Kidney epithelial cell (primary cell): ENCODE measurements at places on chromosomes 5 and 9. TPM values are rescaled to one million over a fixed set of nuclear protein-coding genes. Genes with fewer than 3 reads are reported as not detected.

CDKN2A gene
- total RNA-seq, result 1.7 and 3.6 TPM in 2 replicates

ACOT12 gene
- not detected in 2 replicates for total RNA-seq

PTGES gene
- 37.9 and 39.5 TPM in 2 replicates for total RNA-seq

LECT2 gene
- not detected in 2 replicates for total RNA-seq

SHISAL2B gene
- total RNA-seq, result not detected in 2 replicates

PCDHGB3 gene
- 1.3 and 3.6 TPM in 2 replicates for total RNA-seq

NDUFS6 gene
- total RNA-seq, result 69.2 and 74.8 TPM in 2 replicates

C8G gene
- total RNA-seq, result not detected in 2 replicates

FGFR4 gene
- 16.4 and 34.5 TPM in 2 replicates for total RNA-seq

PCDHAC2 gene
- total RNA-seq, result 0.48 and 0.92 TPM in 2 replicates

TMEM215 gene
- not detected in 2 replicates for total RNA-seq

CNTNAP3 gene
- total RNA-seq, result 2.5 and 2.8 TPM in 2 replicates

- no peak for DNase-seq
Observed at GRCh38 chr5:150000990-150001659, 586 bp downstream of the HMGXB3 start.

- no peak for DNase-seq
Observed at GRCh38 chr5:100755435-100755834, 147.6 kb downstream of the ST8SIA4 start.

DNA sequence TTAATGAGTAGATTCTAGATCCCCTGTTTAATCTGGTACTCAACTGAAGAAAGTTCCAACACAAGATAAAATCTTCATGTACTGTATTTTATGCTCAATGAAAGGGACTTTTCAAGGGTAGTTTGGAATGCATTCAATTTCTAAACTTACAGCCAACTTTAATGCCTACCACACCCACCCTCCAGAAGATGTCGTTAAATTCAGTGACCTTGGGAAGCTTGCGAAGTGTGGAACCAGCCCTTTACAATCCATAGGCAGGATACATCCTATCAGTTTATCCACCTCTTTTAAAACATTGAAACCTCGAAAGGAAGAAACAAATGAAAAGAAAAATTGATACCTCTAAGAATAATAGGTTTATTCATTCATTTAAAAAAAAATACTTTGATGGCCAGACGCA, 20.2 kb downstream of the TRPM6 start:
- DNase-seq, result no peak

- no peak for DNase-seq
Observed at GRCh38 chr9:22097707-22098106, 88.6 kb upstream of the CDKN2B start.

- no peak for DNase-seq
Observed at GRCh38 chr5:178298283-178298807, 65.7 kb upstream of the PHYKPL start.

DNA sequence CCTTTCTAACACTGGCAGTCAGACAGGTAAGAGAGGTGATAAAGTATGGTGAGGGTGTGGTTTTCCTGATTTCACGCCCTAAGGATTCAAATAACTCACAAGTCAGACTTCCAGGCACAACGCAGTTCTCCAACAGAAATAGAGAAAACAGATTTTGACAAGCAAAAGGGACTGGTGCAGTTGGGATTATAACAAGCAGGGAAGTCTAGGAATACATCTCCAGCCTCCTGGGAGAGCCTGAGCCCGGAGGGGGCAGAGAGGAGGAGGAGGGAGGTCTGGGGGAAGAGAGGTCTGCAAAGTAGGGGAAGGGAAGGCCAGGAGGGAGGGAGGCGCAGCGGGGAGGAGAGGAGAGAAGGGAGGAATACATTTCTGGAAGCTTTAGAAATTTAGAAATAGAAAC, 1.6 kb downstream of the CMBL start:
- DNase-seq, result no peak

- DNase-seq, result no peak
Observed at GRCh38 chr9:126392662-126393371, 66.2 kb downstream of the MVB12B start.

DNA sequence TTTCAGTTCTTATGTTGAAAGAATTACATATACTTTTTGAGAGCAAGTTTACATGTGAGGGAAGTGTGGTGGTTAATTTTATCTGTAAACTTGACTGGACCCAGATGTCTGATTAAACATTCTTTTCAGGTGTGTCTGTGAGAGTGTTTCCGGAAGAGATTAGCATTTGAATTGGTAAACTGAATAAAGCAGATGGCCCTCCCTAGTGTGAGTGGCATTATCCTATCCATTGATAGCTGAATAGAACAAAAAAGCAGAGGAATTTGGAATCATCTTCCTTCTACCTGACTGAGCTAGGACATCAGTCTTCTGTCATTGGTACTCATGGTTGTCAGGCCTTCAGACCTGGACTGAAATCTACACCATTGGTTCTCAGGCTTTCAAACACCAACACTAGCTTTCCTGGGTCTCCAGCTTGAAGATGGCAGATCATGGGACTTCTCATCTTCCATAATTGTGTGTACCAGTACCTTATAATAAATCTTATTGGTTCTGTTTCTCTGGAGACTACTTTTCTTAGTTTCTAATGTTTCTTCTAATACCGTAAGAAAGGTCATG, 36.6 kb downstream of the NREP start:
- no peak for DNase-seq

DNA sequence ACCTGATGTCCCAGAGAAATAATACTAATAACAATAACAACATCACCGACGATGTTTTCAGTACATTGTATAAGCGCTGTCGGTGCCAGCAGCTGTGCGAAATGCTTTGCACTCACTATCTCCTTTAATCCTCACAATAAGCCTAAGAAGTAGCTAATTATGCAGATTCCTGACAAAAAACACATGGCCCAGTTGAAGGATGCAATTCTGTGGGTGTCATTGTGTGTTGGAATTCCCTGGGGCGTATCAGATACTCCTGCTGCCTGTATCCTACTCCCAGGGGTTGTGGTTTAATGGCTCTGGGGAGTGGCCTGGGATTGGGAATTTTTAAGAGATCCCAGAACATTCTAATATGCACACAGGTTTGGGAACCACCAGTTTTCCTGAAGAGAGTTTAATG, 154.0 kb downstream of the RGS3 start:
- DNase-seq, result no peak

GRCh38 chr5:80184235-80185023, 71.4 kb downstream of the SERINC5 start:
- DNase-seq, result no peak

GRCh38 chr5:6274846-6275543, 103.4 kb downstream of the MED10 start:
- no peak for DNase-seq

DNA sequence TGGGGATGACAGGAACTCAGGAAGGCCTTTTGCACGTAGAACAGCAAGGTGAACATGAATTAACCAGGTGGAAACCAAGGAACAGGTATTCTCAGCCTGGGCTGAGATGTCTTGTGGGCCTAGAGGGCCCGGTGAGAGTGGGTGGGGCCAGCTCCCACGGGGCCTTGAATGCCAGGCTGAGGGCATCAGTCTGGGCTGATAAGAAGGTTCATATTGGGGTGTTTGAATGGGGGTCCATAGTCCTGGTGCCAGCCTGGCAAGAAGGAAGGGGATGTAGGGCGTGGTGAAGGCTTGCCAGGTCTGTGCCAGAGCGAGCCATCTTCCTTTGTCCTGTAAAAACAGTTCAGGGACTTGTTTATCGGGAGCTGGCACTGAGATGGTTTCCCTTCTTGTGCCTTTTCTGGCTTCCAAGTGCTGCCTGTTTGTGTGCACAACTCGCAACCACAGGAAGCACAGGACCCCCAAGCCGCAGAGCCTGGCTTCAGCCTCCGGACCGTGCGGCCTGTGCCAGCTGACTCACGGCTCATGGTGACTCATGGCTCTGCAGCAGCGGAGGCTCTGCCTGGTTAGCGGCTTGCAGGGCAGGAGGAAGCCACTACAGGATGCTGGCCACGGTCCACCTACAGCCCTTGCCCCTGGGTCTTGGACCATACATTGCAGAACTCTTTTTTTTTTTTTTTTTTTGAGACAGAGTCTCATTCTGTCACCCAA, 2.4 kb downstream of the CARD19 start:
- DNase-seq, result peak; percentile 90

DNA sequence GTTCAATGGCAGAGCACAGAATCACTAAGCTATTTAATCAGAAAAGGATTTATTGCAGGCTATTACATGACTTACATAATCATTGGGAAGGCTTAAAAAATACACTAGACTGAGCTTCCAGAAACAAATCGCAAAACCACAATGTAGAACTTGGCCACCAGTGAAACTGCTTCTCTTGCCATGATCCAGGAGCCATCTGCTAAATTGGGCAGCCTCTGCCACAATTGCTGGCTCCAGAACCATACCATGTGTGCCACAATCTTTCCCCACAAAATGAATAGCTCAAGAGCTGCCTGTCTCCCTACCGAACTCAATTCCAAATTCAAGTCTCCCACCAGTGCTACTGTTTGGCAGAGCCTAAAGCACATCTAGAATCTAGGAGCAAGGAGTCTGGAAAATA, 9.8 kb upstream of the ERAP1 start:
- DNase-seq, result no peak

GRCh38 chr5:75325242-75325641, 11.8 kb upstream of the HMGCR start:
- no peak for DNase-seq

- peak; percentile 68 for DNase-seq
Observed at GRCh38 chr5:98454904-98455303, 318.6 kb upstream of the RGMB start.

DNA sequence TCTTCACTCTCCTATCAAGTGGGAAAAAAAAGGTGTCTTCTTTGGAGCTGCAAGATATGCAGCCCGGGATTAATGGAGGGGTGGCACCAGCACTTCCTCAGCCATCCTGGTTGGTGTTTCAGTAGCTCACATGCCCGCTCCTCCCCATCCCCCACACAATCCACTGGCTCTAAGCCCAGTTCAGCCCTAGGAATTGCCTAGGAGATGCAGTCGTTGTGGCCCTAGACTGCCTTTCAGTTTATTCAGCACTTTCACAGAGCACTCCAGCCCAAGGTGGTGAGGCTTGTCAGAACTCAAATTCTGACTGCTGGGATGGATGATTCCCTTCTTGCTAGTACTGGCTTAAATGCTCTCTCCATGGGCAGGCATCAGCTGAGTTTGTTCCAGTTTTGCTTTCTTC, 35.1 kb upstream of the EDIL3 start:
- DNase-seq, result no peak

- DNase-seq, result no peak
Observed at GRCh38 chr5:43140286-43140685, 19.6 kb downstream of the ZNF131 start.

- DNase-seq, result peak; percentile 28
Observed at GRCh38 chr5:114412510-114413171, 50.8 kb downstream of the KCNN2 start.

GRCh38 chr5:54045077-54045792, 265.1 kb downstream of the ARL15 start:
- DNase-seq, result no peak

DNA sequence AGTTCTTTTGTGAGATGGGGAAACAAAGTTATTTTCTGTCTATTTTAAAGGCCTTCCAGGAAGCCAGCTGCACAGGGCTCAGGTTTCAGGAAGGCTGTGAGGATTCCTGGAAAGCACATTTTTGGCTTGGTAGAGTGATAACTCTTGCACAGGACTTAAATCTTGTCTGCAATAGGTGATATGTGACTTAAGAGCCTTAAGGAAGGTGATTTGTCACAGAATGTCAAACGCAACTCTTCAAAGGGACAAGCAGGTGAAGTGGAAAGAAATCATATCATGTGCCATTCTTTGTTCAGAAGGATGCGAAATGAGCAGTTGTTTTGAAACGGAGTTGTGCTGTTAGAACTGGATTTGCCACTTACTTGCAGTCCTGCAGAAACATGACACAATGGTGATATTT, 459.3 kb downstream of the MAT2B start:
- DNase-seq, result no peak

DNA sequence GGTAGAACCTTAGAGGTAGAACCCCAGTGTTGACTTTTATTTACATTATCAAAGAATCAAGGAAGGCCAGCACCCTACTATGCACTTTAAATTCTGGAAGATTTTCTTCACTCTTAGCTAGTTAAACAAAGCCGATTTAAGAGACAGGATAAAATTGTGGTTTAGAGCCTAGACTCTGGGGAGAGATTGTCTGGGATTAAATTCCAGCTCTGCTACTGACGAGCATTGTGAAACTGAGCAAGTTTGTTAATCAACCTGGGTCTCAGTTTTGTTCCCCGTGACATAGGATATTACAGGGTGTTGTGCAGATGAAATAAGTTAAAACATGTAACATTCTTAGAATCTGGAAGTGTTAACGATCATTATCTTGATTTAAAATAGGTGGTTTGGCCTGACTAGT, 83.5 kb downstream of the FEM1C start:
- DNase-seq, result no peak

DNA sequence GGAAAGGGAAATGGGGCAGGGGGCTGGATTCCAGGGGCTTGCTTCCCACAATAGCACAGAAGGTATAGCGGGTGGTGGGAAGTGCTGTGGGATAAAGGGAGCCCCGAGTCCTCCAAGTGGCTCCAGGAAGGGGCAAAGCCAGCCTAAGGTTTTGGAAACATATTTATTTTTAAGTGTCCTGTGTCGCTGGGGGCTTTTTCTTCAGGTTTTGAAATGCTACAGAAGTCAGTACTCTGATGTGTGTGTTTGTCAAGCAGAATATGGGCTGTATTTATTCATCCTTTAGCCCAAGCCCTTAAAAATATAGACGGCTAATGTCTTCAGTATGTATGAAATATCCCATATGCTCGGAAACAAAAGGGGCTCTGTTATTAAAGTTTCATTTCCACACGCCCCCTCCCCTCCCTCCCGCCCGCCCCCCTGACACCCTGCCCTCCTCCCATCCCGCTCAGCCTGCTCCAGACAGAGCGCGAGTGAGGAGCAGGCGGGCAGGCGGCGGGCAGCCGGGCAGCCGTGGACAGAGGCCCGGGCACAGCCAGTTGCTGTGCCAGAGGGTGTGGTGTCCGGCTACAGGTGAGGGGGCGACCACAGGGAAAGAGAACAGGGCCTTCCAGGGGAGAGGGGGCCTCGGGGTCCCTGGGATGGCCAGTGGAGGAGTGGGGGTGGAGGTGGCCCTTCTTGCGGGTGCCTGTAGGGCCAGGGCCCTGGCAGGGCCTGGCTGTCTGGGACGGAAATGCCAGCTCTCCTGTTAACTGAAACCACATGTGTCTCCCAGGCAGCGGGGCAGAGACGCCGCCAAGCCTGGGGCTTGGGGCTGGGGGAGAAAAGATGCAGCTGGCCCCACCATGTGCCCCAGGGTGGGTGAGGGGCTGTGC, 39.6 kb upstream of the SYNPO start:
- DNase-seq, result no peak

- no peak for DNase-seq
Observed at GRCh38 chr5:95647886-95648860, 1.6 kb downstream of the RFESD start.

- no peak for DNase-seq
Observed at GRCh38 chr5:95727764-95728191, 3.4 kb upstream of the RHOBTB3 start.

- no peak for DNase-seq
Observed at GRCh38 chr5:94976853-94977252, 308.0 kb downstream of the MCTP1 start.

- DNase-seq, result no peak
Observed at GRCh38 chr5:143874312-143874711, 62.4 kb downstream of the HMHB1 start.

DNA sequence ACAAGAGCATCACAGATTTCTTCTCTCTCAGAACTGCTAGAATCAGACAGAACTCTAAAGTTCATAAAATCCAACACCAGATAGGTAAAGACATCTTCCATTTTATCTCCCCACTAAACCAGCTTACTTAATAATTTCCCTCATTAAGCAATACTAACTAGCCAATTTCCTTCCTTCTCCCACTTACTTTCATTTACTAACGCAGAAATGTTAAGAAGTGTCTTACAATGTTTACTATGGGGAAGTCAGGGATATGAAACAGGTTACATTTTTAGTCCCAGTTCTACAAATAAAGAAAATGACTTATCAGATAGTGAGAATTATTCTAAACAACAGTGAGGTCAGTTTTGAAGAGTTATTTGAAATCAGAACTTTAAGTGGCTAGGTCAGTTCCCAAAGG, 236.5 kb downstream of the FBXL17 start:
- no peak for DNase-seq
